ENCODE measurements at places on chromosomes 5 and 9.

DNA sequence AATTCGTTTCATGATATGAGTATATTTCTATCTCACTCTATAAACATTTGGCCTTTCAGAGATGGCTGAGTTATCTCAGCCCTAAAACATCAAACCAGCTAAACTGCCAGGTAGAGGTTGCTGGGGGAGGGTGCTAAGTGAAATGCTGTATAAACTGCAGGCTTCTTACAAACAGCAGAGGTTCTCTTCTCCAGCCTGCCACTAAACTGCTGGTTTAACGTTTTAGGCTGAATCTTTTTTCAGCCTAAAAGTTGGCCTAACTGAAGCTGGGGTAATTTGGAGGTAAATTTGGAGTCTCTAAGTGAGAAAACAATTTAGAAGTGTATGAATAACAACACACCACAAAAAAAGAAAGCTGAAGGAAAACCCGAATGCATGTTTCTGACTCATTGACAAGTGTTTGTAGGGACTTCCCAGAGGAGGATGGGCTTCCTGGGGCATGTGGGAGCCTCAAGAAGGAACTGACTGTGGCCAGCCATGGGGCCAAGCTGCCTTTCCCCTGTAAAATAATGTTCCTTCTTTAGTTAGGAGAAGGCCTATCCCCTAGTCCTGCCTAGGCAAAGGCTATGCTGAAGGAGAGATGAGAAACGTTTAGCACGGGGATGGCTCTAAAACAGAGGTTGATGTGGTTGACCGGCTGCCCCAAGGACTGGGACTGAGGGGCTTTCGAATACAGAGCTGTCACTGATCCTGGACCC is 44.3 kb downstream of the SLC28A3 start:
- no peak for DNase-seq

DNA sequence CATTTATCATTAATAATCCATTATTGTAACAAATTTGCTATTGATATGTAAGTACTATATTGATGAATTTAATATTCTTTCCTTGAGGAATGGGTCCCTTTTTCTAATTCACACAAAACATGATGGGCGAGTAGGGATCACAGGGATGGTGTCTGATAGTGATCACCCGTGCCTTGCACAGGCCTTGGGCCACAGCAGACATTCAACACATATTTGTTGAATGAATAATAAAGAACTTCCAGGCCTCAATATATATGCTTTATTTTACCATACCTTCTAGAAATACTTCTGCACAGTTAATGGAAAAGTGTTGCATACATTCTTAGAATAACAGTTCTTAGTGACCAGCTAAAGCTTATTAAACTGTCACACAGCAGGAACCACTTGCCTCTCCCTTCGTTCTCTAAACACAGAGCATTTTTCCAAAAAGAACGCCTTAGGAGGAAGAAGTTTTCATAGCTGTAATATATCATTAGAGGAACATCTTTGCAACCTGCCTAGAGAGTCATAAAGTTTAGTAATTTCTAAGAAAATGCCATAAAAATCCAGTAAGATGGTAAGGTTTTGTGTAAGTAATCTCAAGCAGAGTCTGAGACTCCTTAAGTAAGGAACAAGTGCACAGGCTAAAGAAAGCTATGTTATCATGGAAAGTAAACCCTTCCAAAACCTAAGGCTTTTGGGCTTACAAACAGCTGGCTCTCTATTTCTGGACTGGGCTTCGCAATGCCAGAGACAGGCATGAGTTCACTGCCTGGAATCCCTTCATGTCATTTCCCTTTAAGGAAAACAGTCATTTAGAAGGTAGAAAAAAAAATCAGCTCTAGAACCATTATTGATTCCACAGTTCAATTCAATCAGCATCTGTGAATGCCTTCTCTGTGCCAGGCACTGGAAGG is 17.7 kb downstream of the TTLL11 start:
- no peak for DNase-seq

GRCh38 chr5:32332966-32333365 is 20.2 kb upstream of the MTMR12 start:
- DNase-seq: no peak

GRCh38 chr9:113274474-113275156 is 757 bp downstream of the CDC26 start:
- DNase-seq: no peak

GRCh38 chr5:108543486-108543885 is 161.6 kb upstream of the FBXL17 start:
- no peak for DNase-seq

- no peak for DNase-seq
Measured at GRCh38 chr5:116813356-116813755, 238.7 kb upstream of the SEMA6A start.

- no peak for DNase-seq
Measured at GRCh38 chr5:6754766-6755165, 41.5 kb downstream of the TENT4A start.

Measured in esophagus squamous epithelium (tissue), 5 donors.